ENCODE measurements at places on chromosomes 3 and 15.

DNA sequence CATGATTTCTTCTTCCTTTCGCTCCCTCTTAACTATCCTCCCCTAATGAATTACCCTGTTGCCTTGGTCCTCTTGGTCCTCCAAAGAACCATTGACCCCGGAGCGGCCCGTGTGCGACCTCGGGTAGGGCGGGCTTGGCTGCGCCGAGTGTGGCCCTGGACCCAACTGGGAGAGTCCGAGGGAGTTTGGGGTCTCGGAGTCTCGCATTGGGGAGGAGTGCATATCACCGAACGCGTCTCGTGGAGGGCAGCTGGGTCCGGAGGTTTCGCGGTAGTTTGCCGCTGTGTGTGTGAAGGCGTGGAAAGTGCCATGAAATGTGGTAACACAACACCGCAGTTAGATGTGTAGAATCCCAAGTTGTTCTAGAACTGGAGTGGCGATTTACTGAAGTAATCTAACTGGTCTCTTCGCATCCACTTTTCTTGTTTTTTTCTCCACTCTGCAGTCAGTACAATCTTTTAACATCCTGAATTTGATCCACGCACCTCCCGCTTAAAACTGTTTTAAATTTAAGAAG is 363 bp downstream of the GTF2E1 start:
- no peak for DNase-seq

DNA sequence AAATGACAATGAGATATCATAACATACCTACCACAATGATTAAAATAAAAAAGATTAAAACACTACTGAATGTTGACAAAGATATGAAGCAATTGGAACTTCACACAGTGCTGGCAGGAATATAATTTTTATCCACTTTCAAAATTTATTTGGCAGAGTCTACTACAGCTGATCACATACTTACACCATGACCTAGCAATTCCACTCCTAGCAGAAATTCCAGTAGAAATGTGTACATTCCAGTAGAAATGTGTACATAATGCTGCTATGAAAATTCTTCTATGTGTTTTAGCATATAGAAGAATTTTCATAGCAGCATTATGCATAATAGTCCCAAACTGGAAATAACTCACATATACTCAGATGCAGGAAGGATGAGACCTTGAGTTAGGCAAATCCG is 43.5 kb downstream of the IFT57 start:
- DNase-seq, result peak; percentile 60

- peak; percentile 19 for DNase-seq
These were observed 34.0 kb downstream of the RHCG start for GRCh38 chr15:89462198-89462912.

GRCh38 chr15:66966256-66966655 is 99.1 kb upstream of the SMAD3 start:
- DNase-seq, result no peak

- DNase-seq, result no peak
These were observed 76.2 kb upstream of the NSMCE3 start for GRCh38 chr15:29345549-29346525.

GRCh38 chr3:106332884-106333283 is 464.1 kb upstream of the CBLB start:
- DNase-seq, result peak; percentile 16

- DNase-seq, result peak; percentile 33
These were observed 410.5 kb upstream of the CADM2 start for GRCh38 chr3:84547971-84548970.

- no peak for DNase-seq
These were observed 145.0 kb downstream of the ADAM10 start for GRCh38 chr15:58604455-58604923.

DNA sequence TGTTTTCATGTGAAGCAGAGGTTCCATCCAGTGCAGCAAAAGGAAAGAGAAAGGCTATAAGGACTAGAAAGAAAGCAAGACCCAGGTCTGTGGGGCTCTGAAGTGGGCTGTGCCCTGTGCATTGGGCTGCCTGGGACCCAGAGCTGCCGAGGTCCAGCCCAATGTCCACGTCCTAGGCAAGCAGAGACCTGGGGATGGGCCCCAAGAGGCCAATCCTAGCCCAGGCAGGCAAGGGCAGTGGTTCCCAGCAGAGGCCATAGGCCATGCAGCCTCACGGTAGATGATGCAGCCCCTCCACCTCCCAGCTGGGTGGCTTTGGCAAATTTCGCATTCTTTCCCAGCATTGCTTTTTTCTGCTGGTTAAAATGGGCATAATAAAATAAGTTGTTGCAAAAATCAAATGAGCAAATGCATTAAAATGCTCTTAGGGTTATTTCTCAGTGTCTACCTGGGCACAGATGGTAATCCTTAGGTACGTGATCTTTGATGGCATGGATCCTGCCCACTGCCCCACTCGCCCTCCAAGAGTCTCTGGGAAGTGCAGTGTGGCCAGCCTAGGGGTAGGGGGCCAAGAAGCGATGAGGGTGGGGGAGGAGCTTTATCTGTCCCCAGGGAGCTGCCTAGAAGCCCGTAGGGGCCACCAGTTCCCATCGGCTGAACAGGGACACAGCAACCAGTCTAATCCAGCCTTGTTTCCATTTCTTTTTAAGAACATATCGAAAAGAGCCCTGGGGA is 22.3 kb upstream of the GP9 start:
- no peak for DNase-seq

DNA sequence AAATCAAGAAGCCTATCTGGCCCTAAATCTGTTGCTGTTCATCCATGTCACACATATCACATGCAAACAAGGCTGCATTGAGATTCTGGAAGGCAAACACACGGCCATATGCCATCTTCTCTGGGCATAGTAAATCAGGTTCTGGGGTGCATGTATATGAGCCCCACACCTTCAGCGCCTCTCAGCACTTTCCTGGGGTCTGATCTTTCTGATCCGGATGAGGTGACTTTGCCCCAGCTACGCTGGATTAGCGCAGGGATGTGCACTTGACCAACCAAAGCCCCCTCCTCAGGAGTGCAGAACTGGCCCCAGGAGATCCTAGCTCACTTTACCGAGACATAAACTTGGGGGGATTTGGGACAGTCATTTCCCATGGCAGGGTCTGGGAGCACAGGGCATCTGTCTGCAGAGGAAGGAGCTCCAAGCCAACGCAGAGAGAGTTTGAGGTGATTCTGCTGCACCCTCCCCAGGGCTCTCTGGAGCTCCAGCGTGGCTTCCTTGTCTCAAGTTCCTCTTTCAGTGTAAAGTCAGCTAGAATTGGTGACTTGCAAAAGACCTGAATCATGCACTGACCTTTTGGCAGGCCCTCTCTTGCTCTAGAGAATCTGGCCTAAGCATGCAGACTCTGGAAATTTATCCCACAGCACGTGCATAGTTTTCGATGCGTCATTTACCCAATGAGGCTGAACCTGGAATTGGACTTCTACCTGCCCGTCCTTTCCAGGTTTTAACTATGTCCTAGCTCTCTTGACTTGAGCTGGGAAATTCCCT is 63.5 kb upstream of the KLF13 start:
- peak; percentile 52 for DNase-seq

DNA sequence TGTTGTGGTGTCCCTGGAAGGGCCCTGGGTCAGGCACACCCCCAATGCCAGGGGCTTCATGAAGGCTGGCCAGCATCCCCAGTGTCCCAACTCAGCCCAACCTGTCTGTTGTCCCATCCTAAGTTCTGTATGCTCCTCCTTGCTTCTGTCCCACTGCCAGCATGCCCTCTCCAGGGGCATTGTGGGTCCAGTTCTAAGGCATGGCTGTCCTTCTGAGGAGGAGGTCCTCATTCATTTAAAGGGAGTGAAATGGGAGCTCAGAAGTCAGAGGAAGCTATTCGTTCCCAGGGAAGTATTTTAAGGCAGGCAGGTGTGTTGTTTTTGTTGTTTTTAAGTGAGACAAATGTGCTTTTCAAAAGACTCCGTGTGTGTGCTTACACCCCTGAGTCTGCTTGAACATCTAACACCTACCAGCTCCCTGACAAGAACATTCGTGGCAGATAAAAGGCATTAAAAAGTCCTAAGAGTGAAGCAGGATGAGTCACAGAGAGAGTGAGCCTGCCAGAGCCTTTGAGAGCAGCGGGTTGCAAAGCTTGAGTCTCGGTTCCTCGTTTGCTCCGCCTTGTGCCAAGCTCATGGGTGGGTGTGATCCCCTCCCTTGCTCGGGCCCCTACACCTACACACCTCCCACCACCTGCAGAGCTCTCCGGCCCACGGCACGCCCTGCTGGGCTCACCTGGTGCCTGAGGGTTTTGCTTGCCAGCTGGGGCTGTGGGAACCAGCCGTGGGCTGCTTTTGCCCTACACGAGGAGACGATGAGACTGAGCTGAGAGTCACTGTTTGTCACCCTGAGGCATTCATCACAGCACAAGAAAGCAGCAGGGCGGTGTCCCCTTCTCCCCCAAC is 183.4 kb upstream of the TOPAZ1 start:
- DNase-seq, result peak; percentile 31

DNA sequence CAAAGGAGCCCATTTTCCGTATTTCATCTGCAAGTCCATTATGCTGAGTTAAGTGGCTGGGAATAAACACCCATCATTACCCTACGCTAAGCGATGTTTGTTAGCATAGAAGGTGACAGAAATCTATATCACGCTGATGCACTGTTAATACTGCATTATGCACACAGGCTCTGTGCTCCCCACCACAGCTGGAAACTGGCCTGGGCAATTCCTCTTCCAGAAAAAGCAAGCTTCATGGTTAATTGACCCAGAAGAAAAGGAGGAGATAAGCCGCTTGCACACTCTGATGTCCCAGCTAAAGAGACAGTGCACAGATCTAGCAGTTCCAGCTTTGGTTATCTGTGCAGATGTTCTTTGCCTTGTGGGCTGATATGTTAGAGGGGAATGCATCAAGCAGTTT is 232.6 kb downstream of the NTRK3 start:
- no peak for DNase-seq

DNA sequence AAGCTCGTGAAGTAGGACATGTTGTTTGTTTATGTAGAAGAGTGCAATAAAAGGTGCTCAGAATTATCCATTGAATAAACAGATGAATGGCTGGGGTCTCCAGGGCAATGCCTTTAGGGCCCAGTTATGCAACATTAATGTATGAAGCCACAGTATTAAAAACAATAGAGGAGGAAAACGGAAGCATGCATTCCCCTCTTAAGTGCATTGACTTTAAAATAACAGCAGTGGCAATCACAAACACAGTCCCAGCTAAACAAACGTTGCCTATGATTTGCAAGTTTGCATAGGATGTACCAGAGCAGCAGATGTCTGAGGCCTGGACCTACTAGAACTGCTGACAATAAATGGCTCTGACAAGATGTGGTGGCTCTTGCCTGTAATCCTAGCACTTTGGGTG is 60.6 kb upstream of the GCNT3 start:
- no peak for DNase-seq

DNA sequence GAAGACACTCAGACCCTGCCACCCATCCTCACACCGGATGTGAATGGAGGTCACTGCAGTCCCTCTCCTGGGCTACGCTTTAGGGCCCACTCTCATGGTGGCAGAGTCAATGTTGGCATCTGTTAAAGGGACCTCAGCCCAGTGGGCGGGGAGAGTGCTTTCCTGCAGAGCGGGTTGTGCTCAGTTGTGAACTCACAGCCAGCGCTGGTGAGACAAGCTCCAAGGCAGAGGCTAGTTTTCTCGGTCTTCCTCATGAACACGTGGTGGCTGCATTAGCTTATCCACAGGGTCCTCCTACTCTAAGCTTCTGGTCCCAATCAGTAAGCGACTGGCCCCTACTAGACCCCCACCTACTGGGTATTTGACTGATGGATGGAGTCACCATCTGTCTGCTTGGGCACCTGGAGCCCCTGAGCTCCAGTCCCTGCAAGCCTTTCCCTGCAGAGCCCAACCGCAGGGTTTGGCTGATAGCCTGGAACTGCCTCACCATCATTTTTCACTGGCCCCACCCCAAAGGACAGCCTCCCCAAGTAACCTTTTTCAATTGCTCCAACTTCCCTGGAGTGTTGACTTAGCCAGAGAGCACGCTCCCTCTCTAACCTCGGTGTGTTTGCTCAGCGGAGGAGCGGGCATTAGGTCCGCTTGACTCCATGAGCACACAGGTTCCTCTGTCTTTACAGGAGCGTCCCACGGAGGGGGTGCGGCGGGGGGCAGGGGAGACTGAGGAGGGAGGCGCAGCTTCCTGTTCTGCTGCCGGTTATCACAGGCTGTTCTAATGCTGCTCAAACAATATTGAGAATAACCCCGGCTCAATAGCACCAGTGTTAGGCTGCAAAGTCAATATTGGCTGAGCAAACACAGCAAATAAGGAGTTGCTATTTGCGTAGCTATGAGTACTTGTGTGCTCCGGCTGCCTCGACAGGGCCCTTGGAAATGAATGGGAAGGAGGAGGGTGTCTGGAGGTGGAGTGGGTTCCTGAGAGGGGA is 141.7 kb downstream of the RPLP1 start:
- DNase-seq, result peak; percentile 56

DNA sequence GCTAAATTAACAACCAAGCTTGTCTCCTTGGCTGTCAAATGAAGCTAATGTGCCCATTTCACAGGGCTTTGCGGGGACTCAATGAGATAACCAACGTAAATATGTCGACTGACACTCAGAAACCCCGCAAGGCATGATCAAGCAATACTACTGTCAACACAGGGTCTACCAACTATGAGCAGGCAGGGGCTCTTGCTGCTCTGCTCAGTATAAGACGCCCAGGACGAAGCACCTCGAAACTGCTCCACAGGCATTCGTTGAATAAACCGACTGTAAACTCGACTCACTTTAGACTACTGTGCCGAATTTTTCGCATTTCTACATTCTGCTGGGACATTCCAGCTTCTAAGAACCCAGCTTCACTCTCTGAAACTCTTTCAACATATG is 55.0 kb downstream of the FEZF2 start:
- DNase-seq, result no peak

- peak; percentile 95 for DNase-seq
These were observed 81.1 kb upstream of the MYZAP start for GRCh38 chr15:57510647-57511046.

DNA sequence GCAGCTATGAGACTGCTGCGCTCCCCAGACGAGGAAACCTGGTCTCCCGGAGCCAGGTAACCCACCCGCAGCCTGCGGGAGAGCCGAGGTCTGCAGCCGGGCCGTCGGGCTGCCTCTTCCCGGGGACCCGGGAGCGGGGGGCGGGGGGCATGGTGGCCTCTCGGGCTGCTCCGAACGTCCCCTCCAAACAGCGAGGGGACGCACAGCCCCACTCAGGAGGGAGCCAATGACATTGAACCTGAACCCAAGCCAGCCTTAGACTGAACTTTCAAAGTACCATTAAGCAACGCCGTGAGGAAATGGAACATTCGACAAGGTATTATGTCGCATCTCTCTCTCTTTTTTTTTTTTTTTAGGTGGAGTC is 29.8 kb upstream of the ALDH1A3 start:
- no peak for DNase-seq

DNA sequence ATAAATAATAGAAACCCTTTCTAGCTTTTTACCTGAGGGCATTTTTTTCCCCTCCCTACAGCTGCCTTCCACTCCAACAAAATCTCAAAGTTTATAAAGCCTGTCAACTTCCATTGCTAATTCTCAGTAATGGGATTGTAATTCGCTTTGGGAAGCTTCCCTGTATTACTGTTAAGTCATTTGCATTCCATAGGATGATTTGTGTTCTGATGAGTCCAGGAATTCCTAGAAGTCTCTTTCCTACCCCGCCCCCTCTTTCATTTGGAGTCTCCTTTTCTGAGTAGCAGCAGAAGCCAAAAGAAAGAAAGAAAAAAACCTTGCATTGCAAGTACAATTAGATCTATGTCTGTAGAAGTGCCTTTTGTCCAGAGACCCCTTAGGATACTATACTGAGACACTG is 1033.3 kb downstream of the IGSF11 start:
- DNase-seq, result no peak
